ENCODE measurements at places on chromosomes 5 and 9.

- no peak for DNase-seq
These were observed 20.2 kb downstream of the SNX18 start for GRCh38 chr5:54537725-54538124.

- DNase-seq: peak; percentile 12
These were observed 57.6 kb upstream of the GRHPR start for GRCh38 chr9:37364751-37365360.

- no peak for DNase-seq
These were observed at the start of gene PRRT1B for GRCh38 chr9:131545003-131545785. Gene PRRT1B (plus strand): TSS chr9:131545523. CDS start chr9:131545616, 93 bp downstream.

DNA sequence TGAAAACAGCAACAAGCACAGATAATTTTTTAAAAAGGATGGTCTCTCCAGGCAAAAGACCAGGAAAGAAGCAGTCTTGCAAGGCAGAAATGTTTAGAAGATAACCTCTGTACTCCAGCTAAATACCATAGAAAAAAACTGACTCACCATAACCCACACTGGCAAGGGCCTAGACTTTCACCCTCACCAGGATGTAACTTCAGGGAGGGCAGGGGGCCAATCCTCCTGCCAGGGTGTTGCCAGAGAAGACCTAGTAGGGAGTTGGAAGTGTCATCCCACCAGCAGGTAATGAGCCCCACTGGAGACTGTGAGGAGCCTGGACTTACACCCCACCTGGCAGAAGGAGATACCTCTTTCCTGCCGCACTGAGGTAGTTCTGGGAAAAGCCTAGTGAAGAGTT is 97.6 kb downstream of the PRELID2 start:
- no peak for DNase-seq

GRCh38 chr9:116087246-116087645 is 66.3 kb upstream of the PAPPA start:
- DNase-seq: no peak

DNA sequence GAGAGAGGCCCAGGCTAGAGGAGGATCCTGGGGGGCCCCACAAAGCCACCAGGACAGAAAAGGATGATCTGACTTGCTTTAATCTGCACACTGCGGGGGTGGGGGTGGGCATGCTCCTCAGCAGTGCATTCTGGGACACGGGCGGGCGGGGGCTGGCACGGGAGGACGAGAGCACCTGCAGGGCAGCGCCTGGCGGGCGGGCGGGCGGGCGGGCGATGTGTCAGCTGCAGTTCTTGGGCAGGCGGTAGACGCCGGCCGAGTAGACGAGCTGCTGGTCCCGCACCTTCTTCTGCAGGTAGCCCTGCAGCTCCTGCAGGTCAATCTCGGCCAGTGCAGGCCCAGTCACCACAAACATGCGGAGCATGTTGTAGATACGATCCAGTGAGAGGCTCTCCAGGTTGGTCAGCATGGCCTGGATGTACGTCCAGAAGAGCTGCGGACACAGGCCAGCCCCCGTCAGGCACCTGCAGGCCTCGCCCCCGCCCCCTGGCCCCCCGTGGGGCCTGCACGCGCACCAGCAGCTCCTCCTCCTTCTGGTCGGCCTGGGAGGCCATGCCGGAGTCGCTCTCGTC is 3.0 kb upstream of the TMEM210 start:
- no peak for DNase-seq

DNA sequence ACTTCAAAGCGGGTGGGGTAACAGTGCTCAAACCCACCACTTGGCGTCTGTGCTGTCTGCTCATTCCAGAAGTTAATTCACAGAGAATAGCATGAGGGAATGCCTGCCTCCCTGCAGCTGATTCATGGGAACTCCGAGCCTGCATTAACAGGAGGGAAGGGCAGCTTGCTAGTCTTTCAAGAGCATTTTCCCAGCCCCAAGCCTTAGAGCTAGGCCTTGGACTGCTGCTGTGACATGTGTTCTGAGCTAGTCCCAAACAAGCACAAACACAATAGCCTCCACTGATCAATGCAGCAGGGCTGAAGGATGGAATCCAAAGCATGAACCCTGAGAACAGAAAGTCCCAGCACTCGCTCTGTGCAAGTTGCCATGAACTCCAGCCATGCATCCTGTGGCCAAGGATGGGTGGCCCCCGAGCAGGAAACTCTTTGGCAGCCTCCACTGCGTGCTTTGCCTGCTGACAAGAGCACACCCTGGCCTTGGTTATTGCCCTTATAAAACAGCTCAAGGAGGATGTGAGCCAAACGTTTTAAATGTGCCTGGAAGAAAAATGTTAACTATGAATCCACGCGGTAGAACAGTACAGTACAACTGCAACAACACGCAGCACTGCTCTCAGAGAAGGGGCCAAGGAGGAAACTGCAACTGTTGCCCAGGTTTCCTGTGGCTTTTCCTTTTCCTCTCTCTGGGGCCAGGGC is 653.1 kb upstream of the KLF4 start:
- no peak for DNase-seq

- DNase-seq: no peak
These were observed 1.1 kb upstream of the UBAP2 start for GRCh38 chr9:34049630-34050384.

GRCh38 chr9:8895861-8896224 is 1096.3 kb upstream of the DMAC1 start:
- peak; percentile 20 for DNase-seq

DNA sequence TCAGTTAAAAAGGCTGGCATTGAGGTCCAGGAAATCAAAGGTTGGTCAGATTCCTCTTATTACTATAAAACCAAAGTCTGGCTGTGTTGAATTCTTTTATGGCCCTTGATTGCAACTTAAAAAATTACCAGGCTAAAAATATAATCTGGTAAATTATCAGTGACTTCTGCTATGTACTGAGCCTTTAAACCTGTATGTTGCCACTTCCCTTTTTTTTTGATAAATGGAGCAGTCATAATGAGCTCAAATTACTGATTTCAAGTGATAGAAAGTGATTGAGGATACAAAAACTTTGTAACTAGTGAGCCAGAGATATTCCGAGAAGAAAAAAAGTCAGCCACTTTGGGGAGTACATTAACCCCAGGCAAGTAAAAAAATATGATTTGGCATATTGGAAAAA is 100.1 kb downstream of the GIN1 start:
- no peak for DNase-seq

GRCh38 chr5:13664377-13664776 is 280.1 kb downstream of the DNAH5 start:
- no peak for DNase-seq

DNA sequence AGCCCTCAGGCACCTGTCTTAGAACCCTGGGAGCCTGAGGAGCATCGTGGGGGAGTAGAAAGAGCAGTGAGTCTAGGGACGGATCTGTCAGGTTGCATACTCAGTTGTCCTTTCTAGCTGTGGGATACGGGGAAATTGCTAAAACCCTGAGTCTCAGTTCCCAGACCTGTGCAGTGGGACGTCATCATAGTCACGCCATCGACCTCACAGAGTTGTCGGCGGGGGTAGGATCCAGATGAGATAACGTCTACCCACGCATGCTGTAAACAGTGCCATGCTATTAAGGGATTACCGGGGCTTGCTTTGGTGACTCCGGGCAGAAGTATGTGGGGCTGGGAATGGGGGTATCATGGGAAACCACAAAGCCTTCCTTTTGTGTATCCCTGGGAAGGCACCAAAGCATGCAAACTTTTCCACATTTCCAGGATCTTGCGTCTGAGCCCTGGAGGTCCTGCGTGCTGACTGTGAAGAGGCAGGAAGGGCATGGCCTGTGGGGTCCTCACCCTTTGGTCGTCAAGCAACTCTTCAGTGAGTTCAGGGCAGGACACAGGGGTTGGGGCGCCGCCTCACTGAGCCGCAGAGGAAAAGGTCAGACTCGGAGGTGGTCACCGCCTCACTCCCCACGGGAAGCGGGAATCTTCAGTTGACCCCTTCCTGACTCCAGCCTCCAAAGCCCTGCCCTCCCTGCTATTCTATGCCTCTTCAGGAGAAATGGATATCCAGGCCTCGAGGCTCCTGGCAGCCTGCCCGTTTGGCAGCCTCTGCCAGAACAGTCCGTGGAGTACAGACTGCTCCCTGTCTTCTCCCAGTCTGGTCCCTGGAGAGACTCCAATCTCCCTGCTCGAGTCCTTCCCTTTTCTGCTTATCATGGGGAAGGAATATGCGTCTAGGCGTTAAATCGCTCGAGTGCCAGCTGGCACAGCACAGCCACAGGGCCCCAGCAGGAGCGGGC is 186.8 kb upstream of the KLF9 start:
- DNase-seq: no peak

- DNase-seq: no peak
These were observed 93.2 kb downstream of the GHR start for GRCh38 chr5:42516282-42517042.

DNA sequence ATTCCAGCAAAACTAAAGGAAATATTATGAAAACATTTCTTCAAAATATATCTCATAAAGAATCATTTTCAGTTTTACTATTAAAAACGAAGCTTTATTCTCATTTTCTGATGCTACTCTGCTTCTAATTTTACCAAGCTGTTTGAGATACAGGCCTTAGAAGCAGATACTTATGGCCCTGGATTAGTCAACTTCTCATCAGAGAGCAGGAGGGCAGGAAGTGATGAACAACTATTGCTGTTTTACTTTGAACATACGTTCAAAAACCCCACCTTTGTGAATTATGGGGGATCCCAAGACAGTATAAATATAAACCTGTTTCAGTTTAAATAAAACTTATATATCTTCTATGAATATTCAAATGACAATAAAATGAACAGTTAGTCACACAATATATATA is 16.0 kb downstream of the MPDZ start:
- DNase-seq: no peak

All from CD4-positive, alpha-beta T cell treated with Interleukin-1 beta for 1 hour (primary cell).